Smooth muscle cell of the brain vasculature (primary cell): ENCODE measurements at places on chromosomes 5 and 9.

GRCh38 chr9:28921857-28922500 lies 1348.7 kb upstream of the C9orf72 start:
- DNase-seq, result no peak

- no peak for DNase-seq
These were observed 65.2 kb downstream of the TMEM167A start for GRCh38 chr5:83011985-83012384.

DNA sequence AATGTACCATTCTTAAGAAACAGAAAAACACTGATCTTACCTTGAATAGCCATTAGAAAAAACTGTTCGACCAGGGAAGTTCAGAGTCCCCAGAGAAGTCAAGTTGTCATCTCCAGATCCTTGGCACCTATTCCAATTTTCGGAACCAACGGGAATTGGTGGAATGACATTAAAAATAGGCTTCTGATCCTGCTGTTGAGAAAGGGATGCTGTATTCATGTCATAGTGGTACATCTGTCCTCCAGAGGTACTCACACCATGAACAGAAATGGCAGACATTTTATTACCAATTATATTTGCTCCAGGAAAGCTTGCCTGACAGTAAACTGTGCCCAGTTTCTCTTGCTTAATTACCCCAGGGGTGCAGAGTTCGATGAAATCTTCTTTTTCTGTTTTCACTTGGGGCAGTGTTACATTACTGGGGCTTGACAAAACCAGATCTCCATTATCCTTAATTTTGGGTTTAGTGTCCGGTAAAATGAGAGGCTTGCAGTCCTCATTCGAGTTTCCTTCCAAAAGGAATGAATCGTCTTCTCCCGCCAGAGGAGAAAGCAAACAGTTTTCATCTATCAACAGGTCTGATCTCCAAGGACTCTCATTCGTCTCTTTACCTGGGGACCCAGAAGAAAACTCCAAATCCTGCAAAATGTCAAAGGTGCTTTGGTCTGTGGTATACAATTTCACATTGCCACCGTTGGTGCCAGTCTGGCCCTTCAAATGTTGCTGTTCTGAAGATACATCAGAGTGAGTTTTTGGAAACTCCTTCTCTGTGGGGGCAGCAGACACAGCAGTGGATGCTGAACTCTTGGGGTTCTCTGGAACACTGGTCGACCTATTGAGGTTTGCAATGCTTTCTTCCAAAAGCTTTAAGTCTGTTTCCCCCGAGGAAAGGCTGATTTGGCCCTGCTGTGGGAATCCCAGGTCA lies 3.6 kb downstream of the NR3C1 start:
- DNase-seq, result no peak

GRCh38 chr9:93480728-93481324 lies 27.4 kb upstream of the FAM120AOS start:
- no peak for DNase-seq

DNA sequence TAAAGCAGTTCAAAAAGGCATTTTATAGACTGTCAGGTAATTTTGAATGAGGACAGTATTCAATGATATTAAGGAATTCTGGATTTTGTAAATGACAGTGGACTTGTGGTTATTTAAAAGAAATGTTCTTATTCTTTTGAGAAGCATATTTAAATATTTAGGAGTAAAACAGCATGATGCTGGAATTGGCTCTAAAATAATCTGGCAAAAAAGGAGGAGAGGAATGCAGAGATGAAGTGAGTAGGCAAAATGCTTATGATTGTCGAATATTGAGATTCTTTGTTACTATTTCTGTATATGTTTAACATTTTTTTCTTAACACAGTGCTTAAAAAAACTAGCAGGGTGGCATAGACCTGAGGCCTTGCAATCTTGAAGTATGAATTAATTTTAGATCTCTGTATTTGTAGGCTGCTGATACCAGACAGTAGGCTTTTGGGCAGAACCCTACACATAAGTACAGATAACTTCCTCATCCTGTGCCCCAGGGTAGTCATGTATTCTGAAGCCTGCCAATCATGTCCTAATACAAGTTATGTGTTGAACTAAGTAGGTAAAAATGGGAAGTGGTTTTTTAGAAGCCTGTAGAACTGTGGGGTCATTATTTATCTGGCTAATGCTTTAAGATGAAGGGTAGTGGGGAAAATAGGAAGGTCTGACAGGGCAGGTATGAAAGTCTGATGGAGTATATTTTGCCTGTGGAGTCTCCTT lies 9.4 kb downstream of the CD180 start:
- DNase-seq, result no peak

- DNase-seq, result no peak
These were observed 42.7 kb downstream of the DDX31 start for GRCh38 chr9:132627106-132627505.

- no peak for DNase-seq
These were observed 76.0 kb downstream of the ERBIN start for GRCh38 chr5:66002415-66002814.

DNA sequence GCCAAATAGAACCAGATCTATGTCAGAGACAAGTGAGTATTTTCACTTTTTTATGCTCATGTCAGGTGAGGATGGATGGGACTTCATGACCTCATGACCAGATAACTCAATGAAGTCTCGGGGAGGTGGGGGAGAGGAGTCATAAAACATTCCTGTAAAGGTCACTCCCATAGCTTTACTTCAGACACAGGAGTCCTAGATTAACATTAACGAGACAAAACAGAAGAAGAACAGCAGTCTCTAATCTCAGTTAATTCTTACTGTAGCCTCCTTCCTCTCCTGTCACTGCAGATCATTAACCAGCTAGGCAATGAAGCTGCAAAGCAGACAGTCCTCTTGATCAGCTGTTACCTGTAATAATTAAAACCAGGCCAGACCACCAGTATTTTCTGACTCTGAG lies 11.2 kb downstream of the CRHBP start:
- DNase-seq, result no peak

DNA sequence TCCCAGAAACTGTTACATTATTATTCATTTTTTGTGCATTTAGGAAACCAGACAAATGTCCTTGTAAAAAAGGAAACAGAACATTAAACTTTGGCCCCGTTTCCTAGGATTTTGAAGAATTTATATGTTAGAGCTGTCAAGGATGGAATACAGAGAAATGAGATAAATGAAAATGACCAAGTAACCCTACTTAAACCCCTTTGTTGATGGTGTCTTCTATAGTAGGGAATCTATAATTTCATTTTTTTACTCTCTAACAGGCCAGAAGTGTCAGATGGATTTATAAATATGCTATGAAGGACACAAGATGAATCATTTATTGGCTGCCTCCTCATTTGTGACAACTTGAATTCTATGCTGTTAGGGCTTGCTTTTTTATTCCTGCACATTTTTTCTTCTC lies 1047.1 kb downstream of the PTPRD start:
- no peak for DNase-seq

GRCh38 chr9:37104183-37104889 lies 16.0 kb upstream of the ZCCHC7 start:
- DNase-seq, result no peak

GRCh38 chr5:102090770-102091169 lies 205.3 kb downstream of the SLCO4C1 start:
- no peak for DNase-seq

DNA sequence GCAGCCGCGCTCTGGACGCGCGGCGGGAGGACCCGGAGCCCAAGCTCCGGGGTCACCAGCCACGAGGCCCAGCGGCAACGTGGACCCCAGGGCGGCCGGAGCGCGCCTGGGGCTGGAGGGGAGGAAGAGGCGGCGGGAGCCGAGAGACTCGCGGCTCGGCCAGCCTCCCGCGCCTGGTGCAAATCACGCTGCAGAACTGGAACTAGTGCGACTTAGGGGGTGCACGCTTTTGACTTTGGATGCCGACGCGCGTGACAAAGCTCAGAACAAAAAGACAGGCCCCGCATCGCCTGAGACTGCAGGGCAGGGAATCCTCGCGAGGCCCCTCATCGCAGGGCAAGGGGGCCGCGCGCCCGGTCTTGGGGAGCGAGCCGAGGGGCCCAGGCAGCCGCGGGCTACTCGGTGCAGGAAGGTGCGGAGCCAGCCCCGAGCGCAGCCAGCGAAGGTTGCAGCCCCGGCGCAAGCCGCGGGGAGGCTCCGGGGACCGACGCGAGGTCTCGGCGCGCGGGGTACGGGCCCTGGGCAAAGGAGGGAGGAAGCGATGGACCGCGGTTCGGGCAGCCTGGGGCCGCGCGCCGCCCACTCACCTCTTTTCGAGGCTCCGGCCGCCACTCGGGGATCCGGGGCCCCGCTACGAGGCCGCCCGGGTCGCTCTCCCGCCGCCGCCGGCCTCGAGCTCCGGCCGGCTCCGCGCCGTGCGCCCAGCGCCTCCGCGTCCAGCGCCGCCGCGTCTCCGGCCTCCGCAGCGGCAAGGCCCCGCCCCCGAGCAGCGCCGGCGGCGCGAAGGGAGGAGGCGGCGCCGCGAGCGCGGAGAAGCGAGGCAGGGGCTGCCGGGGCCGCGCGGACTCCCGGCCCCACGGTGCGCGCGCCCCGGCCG lies at the start of gene GOLM1:
Gene GOLM1 (minus strand): TSS at position 735 of the 877 bp plus-strand sequence. CDS start 20,238 bp downstream, outside the sequence.
- DNase-seq, result no peak

DNA sequence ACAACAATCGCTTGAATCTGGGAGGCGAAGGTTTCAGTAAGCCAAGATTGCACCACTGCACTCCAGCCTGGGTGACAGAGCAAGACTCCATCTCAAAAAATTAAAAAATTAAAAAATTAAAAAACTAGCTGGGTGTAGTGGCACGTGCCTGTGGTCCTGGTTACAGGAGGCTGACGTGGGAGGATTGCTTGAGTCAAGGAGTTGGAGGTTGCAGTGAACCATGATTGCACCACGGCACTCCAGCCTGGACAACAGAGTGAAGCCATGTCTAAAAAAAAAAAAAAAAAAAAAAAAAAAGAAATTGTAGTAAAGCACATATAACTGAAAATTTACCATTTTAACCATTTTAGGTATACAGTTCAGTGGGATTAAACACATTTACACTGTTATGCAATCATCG lies 13.1 kb upstream of the CCIN start:
- DNase-seq, result no peak

DNA sequence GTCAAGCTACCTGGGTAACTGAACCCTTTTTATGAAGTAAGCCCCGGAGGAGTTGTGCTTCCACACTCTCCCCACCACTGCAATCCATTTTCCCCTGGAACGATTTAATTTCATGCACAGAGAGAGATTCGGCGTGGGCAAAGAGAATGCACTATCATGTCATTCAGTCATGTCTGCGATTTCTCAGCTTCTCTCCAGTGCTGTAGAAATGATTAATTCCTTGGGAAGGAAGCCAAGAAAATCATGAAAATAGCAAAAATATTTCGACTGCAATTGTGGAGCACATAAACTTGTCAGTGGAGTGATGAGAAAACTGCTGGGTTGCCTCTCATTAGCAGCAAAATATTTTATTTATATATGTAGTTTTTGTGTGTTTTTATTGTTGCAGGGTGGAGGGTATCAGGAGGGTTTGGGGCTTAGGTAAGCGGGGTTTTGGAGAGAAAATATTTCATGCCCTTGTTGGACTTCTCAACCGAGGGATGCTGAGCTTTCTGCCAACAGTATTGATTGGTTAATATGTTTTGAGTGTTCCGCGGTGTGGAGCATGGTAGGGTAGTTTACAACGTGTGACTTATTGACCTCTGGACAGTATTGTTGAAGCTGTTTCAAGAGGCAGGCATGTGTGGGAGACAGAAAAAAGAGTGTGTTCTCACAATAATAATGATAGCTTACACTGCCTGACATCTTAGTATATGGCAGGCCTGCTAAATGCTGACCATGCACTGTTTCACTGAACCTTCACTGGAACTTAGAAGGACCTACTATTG lies 69.3 kb downstream of the SGCD start:
- DNase-seq, result no peak

DNA sequence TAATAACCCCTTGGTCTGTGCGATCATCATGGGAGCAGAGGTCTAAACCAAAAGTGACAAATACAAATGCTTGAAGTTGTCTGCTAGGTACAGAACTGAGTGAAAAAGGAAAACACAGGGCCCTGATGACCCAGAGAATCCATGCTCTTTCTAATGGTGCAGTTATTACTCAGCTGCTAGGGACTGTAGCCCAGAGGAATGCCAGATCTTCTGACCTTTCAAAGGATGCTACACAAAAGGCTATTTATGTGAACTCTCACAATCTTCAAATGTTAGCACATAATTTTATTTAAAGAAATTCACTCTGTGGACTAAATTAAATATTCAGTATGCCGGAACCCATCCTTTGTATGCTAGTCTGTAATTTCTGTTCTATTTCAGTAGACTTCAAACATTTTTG lies 79.9 kb downstream of the PRR16 start:
- no peak for DNase-seq

- no peak for DNase-seq
These were observed 644 bp downstream of the IER5L start for GRCh38 chr9:129177443-129177790.
